ENCODE measurements at places on chromosomes 16 and 17. TPM values are rescaled to one million over a fixed set of nuclear protein-coding genes. Genes with fewer than 3 reads are reported as not detected.
A peak's percentile ranks its signal among the peaks of the same experiment; 100 is the strongest.

Gene SLC5A2
- total RNA-seq, result not detected

Gene ABCC11
- total RNA-seq, result not detected

Gene MEOX1
- 0.59 TPM for total RNA-seq

Gene TPSB2
- not detected for total RNA-seq

Gene HOXB1
- total RNA-seq, result not detected

Gene SLC12A3
- not detected for total RNA-seq

Gene HOXB2
- total RNA-seq, result not detected

Gene FOXN1
- not detected for total RNA-seq

Gene TPSG1
- total RNA-seq, result not detected

Gene TTYH2
- 3.2 TPM for total RNA-seq

Gene CDRT15L2
- total RNA-seq, result not detected

Gene MKS1
- 25.8 TPM for total RNA-seq

DNA sequence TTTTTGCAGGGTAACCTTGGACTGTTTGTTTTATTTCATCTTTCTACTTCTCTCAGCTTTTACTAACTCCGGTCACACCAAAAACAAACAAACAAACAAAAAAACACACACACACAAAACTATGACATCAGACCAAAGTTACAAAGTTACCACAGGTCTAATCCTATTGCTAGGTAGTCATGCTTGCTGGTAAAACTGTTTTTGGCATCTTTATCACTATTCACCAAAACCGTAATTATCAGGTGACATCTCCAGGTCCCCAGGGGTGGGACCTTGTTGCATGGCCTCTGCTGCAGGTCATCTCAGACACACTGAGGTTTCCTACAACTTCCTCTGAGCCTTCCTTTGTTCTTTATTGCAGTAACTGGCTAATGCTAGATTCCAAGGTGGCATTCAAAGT is 162.3 kb downstream of the ABCA8 start:
- no peak for DNase-seq

DNA sequence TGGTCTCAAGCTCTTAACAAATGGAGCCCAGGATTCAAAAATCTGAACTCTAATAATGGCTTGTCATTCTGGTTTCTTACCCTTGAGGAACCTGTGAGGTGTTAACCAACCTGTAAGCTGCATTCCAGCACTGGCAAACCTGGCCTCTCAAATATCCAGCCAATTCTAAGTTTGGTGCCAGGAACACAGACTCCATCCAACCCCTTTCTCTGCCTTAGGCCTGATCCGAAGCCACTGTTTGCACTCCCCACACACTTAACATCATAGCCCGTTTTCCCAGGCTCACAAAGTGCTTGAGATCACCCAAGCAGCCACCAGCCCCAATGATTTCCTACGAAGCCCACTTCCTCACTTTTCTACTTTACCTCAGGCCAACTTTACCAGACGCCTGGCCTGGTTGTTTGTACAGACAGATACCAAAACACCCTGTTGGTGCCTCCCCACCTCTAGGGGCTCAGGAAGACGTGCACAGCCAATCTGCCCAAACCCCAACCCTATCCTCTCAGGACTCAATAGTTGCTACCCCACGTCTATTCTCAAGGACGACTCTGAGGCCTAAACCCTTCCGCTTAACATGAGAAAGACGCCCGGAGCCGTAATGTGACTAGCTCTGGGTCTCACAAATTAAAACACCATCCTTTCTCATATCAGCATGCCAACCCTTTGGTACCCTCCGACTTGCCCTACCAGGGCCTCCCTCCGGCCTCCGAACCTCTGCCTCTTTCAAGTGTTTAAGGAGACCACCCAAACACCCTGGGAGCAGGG is 3.2 kb upstream of the PER1 start:
- peak; percentile 29 for DNase-seq

DNA sequence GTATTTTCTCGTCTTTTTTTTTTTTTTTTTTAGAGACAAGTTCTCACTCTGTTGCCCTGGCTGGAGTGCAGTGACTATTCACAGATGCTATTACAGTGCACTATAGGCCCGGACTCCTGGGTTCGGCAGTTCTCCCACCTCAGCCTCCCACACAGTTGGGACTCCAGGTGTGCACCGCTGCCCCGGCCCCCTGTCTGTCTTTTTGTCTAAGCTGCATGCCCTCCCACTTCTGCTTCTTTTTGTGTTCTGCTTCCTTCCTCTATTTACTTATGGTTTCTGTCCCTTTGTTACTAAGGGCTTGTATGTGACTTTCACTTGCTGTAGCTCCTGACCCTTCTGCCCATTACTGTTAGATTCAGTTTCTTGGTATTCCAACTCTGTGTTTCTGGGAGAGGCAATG is 20.5 kb downstream of the SLC7A6 start:
- no peak for DNase-seq

DNA sequence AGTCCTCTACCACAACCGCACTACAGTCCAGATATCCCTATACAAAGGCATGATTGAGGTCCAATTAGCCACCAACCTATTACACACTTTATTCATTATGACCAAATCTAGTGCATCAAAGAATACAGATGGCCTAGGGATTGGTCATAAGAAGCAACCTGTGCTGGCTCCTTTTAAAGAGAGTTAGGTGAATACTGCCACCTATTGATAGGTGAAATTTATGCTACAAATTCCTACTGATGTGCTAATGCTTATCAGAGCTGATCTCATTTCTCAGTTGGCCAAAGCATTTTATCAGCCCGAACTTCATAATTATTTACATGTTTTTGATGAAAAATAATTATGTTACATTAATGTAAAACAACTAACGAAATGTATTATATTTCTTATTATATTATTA is 166.3 kb downstream of the ANKFN1 start:
- DNase-seq, result peak; percentile 67

DNA sequence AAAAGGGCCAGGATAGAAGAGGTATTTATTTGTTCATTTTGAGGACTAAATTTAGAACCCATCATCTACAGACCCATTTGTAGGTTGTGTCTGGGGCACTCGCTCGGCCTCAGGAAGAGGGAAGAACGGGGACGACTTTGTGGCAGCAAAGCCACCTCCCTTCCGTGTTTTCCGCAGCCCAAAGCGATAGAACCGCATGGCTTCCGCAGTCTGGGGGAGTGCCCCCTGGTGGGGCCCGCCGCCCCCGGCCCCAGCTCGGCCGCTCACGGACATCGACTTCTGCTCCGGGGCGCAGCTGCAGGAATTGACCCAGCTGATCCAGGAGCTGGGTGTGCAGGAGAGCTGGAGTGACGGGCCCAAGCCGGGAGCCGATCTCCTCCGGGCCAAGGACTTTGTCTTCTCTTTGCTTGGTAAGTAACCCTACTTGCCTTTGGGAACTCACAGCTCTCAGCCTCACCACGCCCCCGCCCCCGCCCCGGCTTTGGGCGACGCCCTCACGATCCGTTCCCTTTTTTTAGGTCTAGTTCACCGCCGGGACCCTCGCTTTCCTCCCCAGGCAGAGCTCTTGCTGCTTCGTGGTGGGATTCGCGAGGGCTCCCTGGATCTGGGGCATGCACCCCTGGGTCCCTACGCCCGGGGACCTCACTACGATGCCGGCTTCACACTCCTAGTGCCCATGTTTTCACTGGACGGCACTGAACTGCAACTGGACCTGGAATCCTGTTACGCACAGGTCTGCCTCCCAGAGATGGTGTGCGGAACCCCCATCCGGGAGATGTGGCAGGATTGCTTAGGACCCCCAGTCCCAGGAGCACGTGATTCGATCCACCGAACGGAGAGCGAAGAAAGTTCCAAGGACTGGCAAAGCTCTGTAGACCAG is 681 bp downstream of the TMEM102 start:
- peak; percentile 63 for DNase-seq

GRCh38 chr16:49638673-49639610 is 217.0 kb downstream of the ZNF423 start:
- no peak for DNase-seq

GRCh38 chr17:44067545-44067940 is 1.1 kb upstream of the LSM12 start:
- DNase-seq, result no peak

DNA sequence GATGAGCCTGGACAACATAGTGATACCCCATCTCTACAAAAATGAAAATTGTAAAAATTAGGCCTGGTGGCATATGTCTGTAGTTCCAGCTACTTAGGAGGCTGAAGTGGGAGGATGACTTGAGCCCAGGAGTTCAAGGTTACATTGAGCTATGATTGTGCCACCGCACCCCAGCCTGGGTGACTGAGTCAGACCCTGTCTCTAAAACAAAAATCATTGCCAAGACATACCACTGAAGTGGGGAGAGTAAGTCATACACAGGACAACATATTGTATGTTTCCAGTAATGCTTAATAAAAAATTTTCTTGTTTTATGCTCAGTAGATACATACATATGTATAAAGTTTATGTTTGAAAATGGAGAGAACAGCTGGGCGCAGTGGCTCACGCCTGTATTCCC is 39.2 kb downstream of the NDE1 start:
- DNase-seq, result no peak

DNA sequence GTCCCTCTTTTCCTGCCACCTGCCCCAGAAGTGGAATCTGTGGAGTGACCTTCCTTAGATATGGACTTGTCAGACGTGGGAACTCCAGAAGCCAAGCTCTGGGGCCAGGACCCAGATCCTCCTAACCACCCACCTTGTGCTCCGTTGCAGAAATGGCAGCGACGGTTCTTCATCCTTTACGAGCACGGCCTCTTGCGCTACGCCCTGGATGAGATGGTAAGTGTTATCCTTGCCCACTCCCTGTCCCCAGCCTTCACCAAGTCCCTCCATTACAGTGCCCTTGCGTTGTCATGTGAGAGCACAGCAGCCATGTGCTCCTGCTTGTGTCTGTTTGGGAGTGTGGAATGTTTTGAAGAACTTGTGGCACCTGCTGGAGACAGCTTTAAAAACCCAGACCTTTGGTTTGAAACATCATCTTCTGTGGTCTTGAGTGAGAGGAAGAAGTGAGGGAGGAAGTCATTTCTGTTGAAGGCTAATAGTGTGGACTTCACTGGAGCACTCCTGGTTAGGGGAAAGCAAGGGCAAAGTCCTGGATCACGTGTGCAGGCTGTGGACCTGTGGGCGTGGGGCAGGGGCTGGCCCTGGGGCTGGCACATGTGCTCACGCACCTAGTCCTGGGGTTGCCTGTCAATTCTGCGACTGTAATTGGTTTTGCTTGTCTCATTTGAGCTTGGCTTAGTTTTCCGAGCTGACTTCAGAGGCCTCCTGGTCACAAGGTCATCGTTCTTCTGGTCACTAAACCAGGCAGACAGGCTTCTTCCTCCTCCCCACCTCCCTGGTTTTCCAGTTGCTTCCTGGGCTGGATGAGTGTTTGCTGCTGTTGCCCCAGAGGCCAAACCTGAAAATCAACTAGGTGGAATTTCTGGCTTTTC is 35.8 kb downstream of the MPRIP start:
- no peak for DNase-seq

- peak; percentile 61 for DNase-seq
Measured at GRCh38 chr17:69358688-69359596, 32.0 kb upstream of the ABCA5 start.

GRCh38 chr17:38428112-38428642 is at the start of gene ARHGAP23:
TSS of gene ARHGAP23 (plus strand) at chr17:38428464. CDS start at chr17:38428486, 22 bp downstream.
- peak; percentile 74 for DNase-seq

DNA sequence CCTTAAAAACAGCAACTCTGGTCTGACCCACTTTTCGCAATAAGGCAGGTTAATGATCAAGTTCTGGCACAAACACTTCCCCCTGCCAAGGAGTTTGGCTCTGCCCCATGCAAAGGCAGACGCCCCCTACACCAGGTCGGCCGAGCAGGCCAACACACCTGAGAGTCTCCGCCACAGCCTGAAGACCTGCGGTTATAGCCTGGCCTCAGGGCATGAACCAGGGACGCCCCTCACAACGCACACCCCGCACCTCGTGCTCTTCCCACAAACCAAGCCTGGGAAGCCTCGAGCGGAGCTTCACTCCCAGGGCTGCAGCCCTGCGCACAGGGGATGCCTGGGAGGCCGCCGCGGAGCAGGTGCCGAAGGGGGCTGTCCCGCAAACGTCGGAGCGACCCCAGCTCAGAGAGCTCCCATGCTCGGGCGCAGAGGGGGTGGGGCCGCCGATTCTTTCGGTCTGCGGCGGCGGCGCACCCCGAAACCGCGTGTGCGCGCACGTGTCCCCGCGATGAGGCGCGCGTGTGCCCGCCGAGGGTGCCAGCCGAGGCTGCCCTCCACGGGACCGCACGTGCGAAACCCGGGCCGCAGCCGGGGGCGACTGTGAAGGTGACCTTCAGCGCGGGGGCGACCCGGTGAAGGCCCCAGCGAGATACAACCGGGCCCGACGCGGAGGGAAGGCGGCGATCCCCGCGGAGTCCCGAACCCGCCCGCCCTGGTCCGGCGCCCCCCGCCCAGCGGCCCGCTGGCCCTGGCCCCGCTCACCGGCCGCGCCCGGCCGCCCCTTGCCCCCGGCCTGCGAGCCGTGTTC is 559 bp downstream of the CLUH start:
- peak; percentile 70 for DNase-seq

- DNase-seq, result no peak
Measured at GRCh38 chr16:56645838-56646237, 5.8 kb upstream of the MT1B start.

- DNase-seq, result no peak
Measured at GRCh38 chr16:18950469-18951185, 24.4 kb upstream of the SMG1 start.

- no peak for DNase-seq
Measured at GRCh38 chr16:81461766-81462165, 17.2 kb downstream of the CMIP start.

DNA sequence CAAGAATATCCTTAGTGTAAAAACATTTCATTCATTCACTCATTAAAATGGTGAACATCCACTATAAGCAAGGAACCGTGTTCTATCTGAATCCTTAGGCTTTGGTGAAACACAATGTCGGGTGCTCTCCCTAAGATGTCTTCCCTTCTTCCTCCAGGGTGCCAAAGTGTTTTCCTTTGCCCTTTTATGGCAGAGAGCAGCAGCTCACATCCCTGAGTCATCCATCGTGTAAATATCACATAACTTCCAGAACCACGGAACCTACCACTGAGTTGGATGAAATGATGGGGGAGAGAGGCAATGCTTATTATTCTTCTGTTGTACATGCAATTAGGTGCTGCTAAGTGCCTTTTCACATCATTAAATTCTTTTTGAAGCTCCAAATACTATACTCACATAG is 50.2 kb downstream of the DNAH3 start:
- DNase-seq, result no peak

GRCh38 chr16:88087517-88087877 is 136.3 kb downstream of the BANP start:
- DNase-seq, result peak; percentile 1

DNA sequence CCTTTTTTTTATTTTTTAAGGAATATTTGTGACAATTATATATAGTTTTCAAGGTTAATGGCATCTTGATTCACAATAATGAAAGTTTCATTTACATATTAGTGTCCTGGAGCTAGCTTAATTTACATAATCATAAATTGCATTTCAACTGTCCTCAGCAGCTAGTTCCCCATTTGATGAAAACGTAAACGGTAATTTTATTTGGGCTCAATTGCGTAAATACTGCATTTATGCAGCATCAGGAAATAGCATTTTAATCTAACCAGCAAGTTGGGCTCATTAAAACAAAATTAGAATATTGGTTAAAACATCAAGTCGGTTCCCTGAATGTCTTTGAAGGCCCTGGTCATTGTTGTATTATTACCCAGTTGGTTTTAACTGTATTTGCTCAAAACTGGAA is 136.8 kb upstream of the CDH5 start:
- DNase-seq, result no peak
